ENCODE measurements at places on chromosomes 6 and 20.
A peak's percentile ranks its signal among the peaks of the same experiment; 100 is the strongest.

- peak; percentile 88 for DNase-seq
These were observed 26.7 kb downstream of the SERPINB9 start for GRCh38 chr6:2876210-2877056.

- DNase-seq: peak; percentile 74
These were observed 28.6 kb downstream of the PPARD start for GRCh38 chr6:35370785-35371493.

- peak; percentile 22 for DNase-seq
These were observed 577 bp upstream of the SLC24A3 start for GRCh38 chr20:19211661-19212468.

DNA sequence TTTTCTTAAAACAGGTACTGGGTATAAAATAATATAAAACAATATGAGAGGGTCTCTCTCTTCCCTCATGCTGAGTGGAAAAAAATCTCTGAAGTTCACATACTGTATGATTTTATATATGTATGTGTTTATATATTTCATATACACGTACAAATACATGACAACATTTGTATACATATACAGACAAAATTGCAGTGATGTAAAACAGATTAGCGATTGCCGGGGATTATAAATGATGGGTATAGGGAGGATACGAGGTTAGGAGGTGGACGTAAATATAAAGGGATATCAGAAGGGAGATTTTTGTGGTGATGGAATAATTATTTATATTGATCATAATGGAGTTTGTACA lies 194.8 kb upstream of the PRSS16 start:
- DNase-seq: no peak

GRCh38 chr6:166851911-166852310 lies 104.4 kb downstream of the RNASET2 start:
- no peak for DNase-seq

GRCh38 chr20:58161192-58161591 lies 67.3 kb downstream of the ANKRD60 start:
- DNase-seq: peak; percentile 34

DNA sequence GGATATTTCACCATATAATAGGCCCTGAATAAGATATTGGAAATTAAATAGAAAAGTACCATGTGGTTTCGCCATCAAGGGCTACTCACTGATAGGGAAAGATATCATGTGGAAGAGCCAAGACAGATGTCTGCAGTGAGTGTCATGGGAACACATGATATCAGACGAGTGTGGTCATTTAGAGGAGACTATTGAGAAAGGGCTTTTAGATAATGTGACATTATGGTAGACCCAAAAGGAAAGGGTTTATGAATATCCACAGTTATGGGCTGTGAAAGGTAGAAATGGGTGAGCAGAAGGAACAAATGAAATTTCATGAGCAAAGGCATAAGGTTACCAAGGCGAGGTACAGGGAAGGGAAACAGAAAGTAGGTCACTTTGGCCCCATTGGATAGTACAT lies 182.3 kb upstream of the PRSS16 start:
- DNase-seq: no peak

GRCh38 chr20:33022289-33022688 lies 9.2 kb upstream of the BPIFB6 start:
- no peak for DNase-seq

DNA sequence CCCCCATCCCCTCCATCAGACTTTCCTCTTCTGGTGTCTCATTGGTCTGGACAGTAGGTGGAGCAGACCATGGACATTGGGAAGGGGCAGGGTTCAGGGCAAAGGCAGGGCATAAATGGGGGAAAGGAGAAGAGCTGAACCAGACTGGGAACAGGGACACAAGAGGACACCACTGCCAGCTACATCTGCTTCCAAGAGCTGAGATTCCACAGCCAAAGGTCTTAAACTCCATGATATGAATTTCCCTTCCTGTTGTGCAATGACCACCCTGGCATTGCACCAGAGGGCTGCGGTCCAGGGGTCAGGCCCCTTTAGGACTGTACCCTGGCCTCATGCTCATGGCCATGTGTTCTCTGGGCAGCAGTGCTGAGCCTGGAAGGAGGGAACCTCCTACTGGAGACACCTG lies 137.9 kb downstream of the MAFB start:
- no peak for DNase-seq

DNA sequence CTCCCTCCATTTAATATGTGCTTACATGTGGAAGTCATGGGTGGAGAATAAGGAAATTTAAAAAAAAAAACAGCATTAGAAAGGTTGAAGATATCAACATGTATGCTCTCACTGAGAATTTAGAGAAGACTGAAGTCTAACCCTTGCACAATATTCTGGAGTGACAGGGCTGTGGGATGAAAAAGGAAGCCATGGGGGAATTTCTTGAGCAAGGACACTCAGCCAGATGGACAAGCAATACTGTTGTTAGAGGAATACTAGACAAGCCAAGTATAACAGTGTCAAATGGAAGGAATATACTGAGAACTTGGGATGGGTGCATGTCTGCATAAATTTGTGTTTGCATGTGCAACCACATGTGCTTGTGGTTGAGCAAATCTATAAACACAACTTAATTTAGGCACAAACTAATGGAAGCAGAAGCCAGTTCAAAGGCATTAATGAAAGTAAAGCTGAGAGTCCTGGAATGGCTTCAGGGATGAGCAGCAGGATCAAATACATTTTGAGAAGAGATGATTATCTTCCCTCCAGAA lies 119.7 kb downstream of the ADGRB3 start:
- no peak for DNase-seq

DNA sequence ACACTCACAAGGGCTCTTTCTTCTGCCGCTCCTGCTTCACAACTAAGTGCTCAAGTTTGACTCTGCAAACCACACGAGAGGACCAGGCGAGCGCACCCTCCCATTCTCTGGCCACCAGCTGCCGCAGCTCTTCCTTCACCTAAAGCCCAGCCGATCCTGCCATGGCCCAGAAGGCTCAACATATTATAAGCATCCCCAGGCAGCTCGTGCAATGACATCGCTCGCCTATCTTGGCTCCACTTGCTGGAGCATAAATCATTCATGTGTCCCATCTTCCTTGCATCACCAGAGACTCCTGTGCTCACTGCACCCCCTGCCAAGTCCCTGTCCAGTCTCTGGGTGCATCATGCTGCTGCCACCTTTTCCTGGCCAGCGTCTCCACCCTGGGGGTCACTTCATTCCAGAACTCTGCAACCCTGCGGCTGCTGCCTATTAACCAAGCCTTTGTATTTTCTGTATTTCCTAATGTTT lies 59.0 kb downstream of the PSMG4 start:
- no peak for DNase-seq

GRCh38 chr20:52494244-52494643 lies 302.7 kb upstream of the ZFP64 start:
- peak; percentile 78 for DNase-seq

- peak; percentile 45 for DNase-seq
These were observed 115.1 kb downstream of the JAG1 start for GRCh38 chr20:10558635-10559187.

- DNase-seq: no peak
These were observed 1.3 kb downstream of the CARMIL1 start for GRCh38 chr6:25280344-25281074.

- DNase-seq: peak; percentile 54
These were observed 82.7 kb upstream of the FOXC1 start for GRCh38 chr6:1527073-1527457.

GRCh38 chr20:2753461-2754040 lies 46.9 kb downstream of the CPXM1 start:
- DNase-seq: no peak

GRCh38 chr6:129871221-129871620 lies 10.1 kb upstream of the TMEM244 start:
- no peak for DNase-seq

GRCh38 chr6:36633370-36633769 lies 39.2 kb downstream of the SRSF3 start:
- no peak for DNase-seq

- no peak for DNase-seq
These were observed 796.5 kb downstream of the PRIM2 start for GRCh38 chr6:58113960-58114359.

- no peak for DNase-seq
These were observed 41.1 kb upstream of the NEDD9 start for GRCh38 chr6:11273406-11274065.

DNA sequence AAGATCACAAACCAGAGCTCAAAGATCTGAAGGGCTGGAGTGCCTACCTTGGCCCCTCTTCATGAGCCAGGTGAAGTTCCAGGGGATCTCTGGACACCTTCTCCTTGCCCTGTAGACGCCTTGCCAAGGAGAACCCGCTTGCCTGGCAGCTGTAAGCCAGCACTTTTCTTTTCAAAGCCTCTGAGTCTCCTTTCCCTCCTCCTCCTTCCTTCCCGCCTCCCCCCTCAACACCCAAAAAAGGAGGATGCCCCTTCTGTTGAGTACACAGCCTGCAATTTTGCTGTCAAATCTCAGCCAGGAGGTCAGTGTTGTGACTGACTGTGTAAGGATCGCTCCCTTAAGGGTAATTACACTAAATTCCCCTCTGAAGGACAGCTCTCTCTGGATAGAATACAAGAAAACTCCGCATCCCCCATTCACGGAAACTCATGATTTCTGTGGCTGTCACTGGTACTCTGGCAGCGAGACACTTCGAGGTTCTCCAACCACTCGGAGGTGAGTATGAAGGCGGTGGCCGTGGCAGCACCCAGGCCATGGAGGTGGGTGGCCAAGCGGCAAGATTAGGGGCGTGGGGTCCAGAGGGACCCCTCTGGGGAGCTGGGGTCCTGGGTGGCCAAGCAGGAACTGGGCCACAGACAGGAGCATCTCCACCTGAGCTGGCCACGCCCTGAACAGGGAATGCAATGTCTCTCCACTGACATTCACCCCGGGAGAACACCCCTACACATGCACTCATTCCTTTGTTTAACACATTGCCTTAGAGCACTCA lies 23.2 kb upstream of the FOXP4 start:
- no peak for DNase-seq

DNA sequence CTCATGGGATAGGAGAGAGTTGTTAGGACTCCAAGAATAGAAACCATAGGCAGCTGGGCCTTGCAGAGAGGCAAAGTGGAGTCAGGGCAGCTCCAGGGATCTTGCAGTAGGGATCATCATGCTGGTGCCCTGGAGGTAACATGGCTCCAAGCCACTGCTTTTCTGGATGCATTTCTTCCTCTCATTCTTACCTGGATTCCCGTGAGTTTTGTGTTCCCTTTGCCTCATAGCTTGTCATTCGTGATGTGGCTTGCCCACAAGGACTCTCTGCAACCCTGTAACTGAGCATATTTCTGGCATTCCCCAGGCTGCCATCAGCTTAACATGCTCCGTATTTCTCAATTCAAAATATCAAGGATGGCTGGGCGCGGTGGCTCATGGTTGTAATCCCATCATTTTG lies 5.3 kb downstream of the NHLRC1 start:
- no peak for DNase-seq

- peak; percentile 46 for DNase-seq
These were observed 44.6 kb downstream of the JPH2 start for GRCh38 chr20:44142413-44142812.

- DNase-seq: no peak
These were observed 191.9 kb downstream of the CENPW start for GRCh38 chr6:126531840-126532239.

- no peak for DNase-seq
These were observed 68.5 kb upstream of the PTGIS start for GRCh38 chr20:49636447-49636846.

GRCh38 chr6:165098165-165098564 lies 211.2 kb downstream of the C6orf118 start:
- DNase-seq: no peak

GRCh38 chr20:23214903-23215302 lies 128.8 kb upstream of the CD93 start:
- no peak for DNase-seq

- DNase-seq: no peak
These were observed 32.8 kb downstream of the VIP start for GRCh38 chr6:152783217-152783878.

GRCh38 chr20:58625585-58625984 lies 25.5 kb upstream of the STX16 start:
- no peak for DNase-seq

DNA sequence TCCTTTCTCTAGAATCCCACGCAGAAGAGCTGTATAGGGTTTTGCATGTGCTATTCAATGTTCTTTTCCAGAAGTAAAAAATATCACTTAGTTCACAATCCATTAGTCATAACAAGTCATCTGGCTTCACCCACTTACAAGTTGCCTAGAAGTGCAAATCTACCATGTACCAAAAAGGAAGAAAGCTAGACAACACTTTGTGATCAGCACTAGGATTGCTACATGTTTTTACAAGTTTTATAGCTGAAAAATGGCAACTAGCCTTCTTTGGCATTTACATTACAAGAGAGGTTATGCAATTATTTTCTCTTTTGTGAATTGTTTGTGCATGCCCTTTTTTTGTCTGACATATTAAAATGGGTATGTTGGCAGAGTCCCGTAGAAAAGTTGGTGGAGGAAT lies 85.6 kb upstream of the PTPRK start:
- peak; percentile 52 for DNase-seq

DNA sequence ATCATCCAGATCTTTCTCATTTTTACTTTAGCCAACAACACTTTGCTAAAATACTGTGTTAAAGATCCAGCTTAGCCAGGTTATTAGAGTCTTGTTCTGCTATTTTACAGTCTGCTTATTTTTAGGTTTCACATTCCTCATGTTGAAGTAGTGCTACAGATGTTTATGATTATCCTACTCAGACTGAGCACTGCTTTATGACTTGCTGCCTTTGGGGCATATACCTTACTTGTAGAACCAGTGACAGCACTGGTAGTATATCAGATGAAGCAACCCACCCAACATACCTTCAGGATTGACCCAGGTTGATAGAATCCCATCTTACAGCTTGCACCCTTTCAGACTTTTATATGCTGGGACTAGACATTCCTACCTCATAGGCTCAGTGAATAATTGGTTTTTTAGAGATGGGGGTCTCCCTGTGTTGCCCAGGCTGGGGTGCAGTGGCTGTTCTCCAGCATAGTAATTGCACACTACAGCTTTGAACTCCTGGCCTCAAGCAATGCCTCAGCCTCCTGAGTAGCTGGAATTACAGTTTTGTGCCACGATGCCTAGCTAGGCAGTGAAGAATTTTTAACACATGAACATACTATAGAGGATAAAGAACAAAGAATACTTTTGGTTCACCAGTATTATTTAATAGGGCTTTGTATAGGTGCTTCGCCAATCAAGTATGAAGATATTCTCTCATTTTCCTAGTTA lies 63.8 kb upstream of the DYNLRB1 start:
- peak; percentile 53 for DNase-seq

DNA sequence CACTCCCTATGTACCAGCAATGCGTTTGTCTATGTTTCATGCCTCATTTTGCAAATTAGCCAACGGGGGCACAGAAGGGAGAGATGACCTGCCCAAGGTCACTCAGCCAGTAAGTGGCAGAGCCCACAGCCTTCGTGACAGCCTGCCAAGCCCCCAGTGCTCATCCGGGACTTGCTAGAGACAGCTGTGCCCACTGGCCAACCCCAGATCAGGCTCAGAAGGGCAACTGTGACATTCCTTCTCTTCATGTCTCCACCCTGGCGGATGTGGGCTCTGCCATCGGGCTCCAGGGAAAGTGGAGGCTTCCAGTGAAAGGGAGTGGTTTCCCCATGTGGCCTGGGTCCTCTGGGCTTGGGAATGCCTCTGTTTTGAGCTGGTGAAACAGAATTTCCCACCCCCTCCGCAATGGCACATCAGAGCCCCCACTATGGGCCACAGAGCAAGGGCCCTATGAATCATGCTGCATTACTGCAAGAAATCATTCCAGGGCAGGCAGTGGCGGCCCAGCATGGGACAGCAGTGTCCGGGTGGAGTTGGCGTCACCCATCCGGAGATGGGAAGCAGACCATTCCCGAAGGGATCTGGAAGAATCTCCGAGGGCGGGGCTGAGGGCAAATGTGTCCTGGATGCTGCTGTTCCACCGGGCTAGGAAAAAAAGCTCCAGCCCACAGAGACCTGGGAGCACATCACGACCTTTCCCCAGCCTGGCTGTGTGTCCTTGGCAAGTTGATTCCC lies 9.1 kb downstream of the RSPO4 start:
- DNase-seq: no peak
